ENCODE measurements at places on chromosomes 7 and 10. TPM values are rescaled to one million over a fixed set of nuclear protein-coding genes. Genes with fewer than 3 reads are reported as not detected.

Gene PAX2
- 0.34 TPM for total RNA-seq

Gene BHLHA15
- 0.45 TPM for total RNA-seq

Gene CAMK1D
- total RNA-seq = 8.8 TPM

Gene RPEL1
- not detected for total RNA-seq

Gene ABCC2
- total RNA-seq = 154 TPM

Gene GPAM
- 6.9 TPM for total RNA-seq

Gene SPDYE9
- not detected for total RNA-seq

Gene AGAP6
- 9.6 TPM for total RNA-seq

Gene ITIH5
- total RNA-seq = not detected

Gene DDC
- total RNA-seq = 0.96 TPM

Gene PTPRZ1
- not detected for total RNA-seq

Gene MINPP1
- 27.6 TPM for total RNA-seq

Gene GSDME
- 38.4 TPM for total RNA-seq

Gene SPDYE11
- not detected for total RNA-seq

Gene STEAP1
- 13.5 TPM for total RNA-seq

Gene TSPAN33
- 6.4 TPM for total RNA-seq

Gene MRPS24
- total RNA-seq = 235 TPM

Gene ENTPD1
- total RNA-seq = not detected

Gene INSYN2A
- total RNA-seq = 1.5 TPM

Gene ICA1
- total RNA-seq = 0.85 TPM

Gene GIMAP8
- not detected for total RNA-seq

Gene MBL2
- not detected for total RNA-seq

Gene NFE2L3
- total RNA-seq = 11.7 TPM

Gene GPC2
- 1.1 TPM for total RNA-seq

Gene CAMK2B
- 0.09 TPM for total RNA-seq

Gene PRRT4
- 0.81 TPM for total RNA-seq

Gene HTR7
- 0.07 TPM for total RNA-seq

Gene APBB1IP
- 10.0 TPM for total RNA-seq

Gene MCU
- 36.9 TPM for total RNA-seq

Gene DYDC2
- total RNA-seq = 0.16 TPM

Gene CPA5
- total RNA-seq = not detected

Gene FAM237B
- not detected for total RNA-seq

Gene RAPGEF5
- total RNA-seq = 0.12 TPM

Gene BAIAP2L1
- total RNA-seq = 55.5 TPM

Gene VWA2
- total RNA-seq = not detected

Gene AGBL3
- 1.1 TPM for total RNA-seq

Data from A549 treated with RU486 at 1 μM for 4 hours (cell line).